ENCODE measurements at places on chromosomes 16 and 17. TPM values are rescaled to one million over a fixed set of nuclear protein-coding genes. Genes with fewer than 3 reads are reported as not detected.

Gene DHODH
- total RNA-seq: 47.7 TPM

Gene GAS2L2
- total RNA-seq: 0.19 TPM

Gene TEKT5
- total RNA-seq: not detected

Gene KRT32
- total RNA-seq: not detected

Gene KRTAP2-3
- total RNA-seq: not detected

Gene WNT3
- total RNA-seq: 0.79 TPM

Gene RHBDF1
- 26.7 TPM for total RNA-seq

Gene CHRNE
- 57.6 TPM for total RNA-seq

Gene HEATR9
- total RNA-seq: not detected

Gene HCRT
- not detected for total RNA-seq

Gene CD300H
- total RNA-seq: not detected

Gene SLC38A8
- total RNA-seq: not detected

Gene ALOX12B
- not detected for total RNA-seq

Gene CBX8
- 7.3 TPM for total RNA-seq

Gene IRX5
- total RNA-seq: 1.7 TPM

Gene SDR42E2
- total RNA-seq: not detected

Gene KRTAP2-2
- total RNA-seq: not detected

Gene PDILT
- not detected for total RNA-seq

Gene HSPB9
- total RNA-seq: 0.20 TPM

Gene ABCA9
- 14.5 TPM for total RNA-seq

Gene ZDHHC1
- total RNA-seq: 6.5 TPM

Gene FOXJ1
- total RNA-seq: not detected

Gene ACSM5
- 3.7 TPM for total RNA-seq

Gene ESRP2
- total RNA-seq: 0.33 TPM

Gene SKAP1
- 0.54 TPM for total RNA-seq

Gene SEPTIN1
- total RNA-seq: 3.6 TPM

Gene MILR1
- total RNA-seq: 1.9 TPM

Gene DHRS7C
- 222 TPM for total RNA-seq

Gene ABCA10
- total RNA-seq: 5.0 TPM

Gene PLXDC1
- 4.4 TPM for total RNA-seq

Gene GJD3
- total RNA-seq: 0.91 TPM

Gene TPSG1
- total RNA-seq: not detected

Gene CCDC78
- 0.40 TPM for total RNA-seq

Gene CDH1
- total RNA-seq: not detected

Gene CCL23
- total RNA-seq: not detected

Gene EVI2B
- 10.4 TPM for total RNA-seq

Gene RPL13
- total RNA-seq: 1,505 TPM

Gene SCPEP1
- 49.7 TPM for total RNA-seq

Gene KRT27
- 0.21 TPM for total RNA-seq

Data from right cardiac atrium (tissue), 5 donors.